Activated CD4-positive, alpha-beta T cell treated with anti-CD3 and anti-CD28 coated beads, Interleukin-10, Interleukin-2, amounts not matched to agents 100 ng/mL and 50 ng/mL, durations not matched to agents 16 hours and 8 hours (primary cell): ENCODE measurements at places on chromosomes 13 and 19.
A peak's percentile ranks its signal among the peaks of the same experiment; 100 is the strongest.

DNA sequence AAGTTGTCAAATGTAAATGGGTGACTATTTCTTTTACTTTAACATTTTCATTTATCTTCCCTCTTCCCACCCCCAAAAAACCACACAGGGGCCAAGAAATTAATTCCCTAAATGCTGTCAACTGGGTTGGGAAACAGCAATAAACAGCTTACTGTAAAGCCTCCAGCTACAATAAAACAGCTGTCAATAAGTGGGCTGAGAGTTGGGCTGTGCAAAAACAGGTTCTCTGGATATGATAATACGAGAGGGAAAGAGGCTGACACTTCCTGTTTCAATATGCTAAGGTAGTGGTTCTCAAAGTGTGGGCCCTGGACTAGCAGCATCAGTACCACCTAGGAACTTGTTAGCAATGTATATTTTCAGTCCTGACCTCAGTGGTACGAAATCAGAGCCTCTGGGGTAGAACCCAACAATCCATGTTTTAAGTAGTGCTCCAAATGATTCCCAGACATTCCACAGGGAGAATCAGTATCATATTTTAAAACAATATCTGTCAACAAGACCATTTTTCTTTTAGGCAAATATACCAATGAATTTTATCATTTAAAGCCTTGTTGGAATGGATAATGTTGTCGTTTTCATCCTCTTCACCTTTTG lies 8.4 kb downstream of the PCDH9 start:
- peak; percentile 8 for DNase-seq

- no peak for DNase-seq
Measured at GRCh38 chr13:88544836-88545235, 873.7 kb downstream of the SLITRK5 start.

DNA sequence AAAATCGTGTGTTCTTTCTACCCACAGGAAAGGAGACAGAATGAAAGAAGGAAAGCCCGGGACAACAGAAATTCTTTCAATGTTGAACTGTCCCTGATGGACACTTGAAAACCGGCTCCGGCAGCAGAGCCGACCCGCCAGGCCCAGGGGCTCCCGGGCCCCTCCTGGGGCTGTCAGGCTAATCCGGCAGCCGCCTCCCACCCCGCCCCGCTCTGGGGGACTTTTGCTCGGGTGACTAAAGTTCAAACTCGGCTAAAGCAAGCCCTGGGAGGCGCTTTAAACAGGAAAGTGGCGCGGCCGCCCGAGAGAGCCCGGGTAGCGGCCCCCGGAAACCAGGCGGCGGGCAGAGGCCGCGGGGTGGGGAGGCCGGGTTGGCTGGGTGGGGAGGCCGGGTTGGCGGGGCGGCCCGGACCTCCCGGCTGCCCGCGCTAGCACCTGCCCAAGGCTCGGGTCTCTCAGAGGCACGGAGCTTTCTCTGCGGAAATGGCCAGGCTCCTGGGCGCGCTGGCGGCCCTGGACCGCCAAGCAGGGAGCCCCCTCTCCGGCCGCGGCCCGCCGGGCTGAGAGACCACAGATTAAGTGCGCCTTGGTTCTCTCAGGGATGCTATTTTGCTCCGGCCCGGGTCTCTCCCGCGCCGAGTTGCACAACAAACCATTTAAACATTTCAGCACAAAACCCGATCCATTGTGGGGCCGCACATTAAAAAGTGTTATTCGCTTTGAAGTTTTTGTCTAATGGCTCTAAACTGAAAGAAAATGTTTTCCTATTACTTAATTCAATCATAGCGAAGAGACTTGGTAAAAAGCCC lies 2.6 kb upstream of the GSX1 start:
- DNase-seq = no peak

- DNase-seq = no peak
Measured at GRCh38 chr13:27383104-27383921, 41.1 kb upstream of the GTF3A start.

DNA sequence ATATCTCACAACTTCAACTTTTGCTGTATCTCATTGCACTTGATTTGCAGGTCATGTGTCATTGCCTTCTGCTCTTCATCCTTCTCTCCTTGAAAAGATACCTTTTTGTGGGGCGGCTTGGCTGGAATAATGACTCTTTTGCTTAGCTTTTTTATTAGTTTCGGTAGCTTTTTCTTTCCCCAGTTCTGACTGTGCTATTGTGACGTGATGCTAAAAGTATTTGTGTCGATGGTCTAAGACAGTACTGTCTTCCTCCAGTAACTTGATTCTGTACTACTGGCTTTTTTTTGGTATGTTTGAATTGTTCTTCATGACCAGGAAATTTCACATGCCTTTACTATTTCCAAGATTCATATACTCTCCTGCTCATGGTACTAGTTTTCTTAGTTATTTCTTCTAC lies 63.1 kb downstream of the SLITRK1 start:
- no peak for DNase-seq

GRCh38 chr19:45601524-45602374 lies at the start of gene GPR4:
Gene GPR4 (minus strand): TSS chr19:45602212. CDS start chr19:45591866, 10,346 bp downstream.
- no peak for DNase-seq

DNA sequence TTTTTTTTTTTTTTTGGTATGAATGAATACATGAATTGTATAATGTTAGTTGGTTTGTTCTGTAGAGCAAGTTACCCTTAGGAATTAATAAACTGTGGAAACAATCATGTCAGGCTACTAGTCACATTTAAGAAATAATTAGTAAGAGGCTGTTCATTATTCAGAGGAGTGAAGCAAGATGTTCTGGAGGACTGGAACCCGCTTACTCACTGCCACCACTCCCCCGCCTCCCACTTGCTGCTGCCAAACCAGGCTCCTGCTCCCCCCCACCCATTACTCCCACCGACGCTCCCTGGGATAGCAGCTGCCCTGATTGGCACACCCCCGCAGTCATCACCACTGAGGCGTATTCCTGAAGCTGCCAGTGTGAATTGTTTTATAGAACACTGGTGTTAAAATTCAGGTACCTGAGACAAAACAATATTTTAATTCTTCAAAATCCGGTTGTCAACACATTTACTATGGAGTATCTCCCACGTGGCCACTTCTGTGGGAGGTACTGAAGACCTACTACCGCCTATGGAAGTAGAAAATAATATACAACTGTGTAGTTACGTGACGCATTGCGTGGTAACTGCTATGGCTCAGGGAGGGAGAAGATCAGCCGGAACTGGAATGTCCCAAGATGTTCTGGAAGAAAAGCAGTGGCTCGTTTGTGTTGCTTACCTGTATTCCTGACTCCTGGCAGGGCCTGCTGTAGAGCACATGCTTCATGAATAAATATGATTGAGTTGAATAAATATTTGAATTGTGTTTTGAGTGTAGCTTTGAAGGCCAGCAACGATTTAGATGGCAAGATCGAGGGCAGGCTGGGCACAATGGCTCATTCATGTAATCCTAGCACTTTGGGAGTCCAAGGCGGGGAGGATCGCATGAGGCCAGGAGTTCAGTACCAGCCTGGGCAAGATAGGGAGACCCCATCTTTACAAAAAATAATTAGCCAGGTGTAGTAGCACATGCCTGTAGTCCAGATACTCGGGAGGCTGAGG lies 1.7 kb downstream of the DPY19L3 start:
- DNase-seq = no peak

- peak; percentile 2 for DNase-seq
Measured at GRCh38 chr19:53057904-53058580, 13.5 kb downstream of the ERVV-2 start.

- DNase-seq = no peak
Measured at GRCh38 chr13:29270271-29270985, 325.1 kb downstream of the SLC7A1 start.

DNA sequence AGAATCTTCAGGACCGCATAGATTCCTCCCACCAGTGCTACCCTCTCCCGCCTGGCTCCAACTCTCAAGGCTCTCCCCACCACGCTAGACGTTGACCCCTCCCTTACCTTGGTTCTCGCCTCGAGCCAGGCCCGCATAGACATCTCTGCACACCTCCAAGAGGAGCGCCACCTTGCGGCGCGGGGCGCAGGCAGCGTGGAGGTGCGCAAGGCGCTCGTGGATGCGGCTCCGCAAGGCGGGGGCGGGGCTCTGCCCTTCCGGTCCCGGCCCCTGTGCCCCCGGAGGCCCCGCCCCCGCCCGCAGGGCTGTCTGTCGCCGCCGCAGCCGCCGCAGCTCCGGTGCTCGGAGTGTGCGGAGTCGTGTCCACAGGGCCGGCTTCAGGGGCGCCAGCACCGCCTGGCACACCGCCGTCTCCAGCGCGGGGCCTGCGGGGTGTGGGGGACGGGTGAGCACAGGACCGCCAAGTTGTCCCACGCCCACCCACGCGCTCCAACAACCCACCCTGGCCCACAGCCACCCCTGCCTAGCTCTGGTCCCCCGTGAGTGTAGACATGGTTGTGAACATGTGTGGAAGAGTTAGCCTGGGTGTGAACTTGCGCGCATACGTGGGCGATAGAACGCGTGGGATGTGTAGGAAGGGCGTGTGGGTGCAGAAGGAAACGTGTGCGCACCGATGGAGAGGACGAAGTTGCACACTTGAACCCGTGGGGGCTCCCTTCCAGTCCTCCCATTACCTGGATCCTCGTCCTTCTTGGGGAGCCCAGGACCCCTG lies 8.1 kb downstream of the RINL start:
- peak; percentile 97 for DNase-seq
